Neural crest cell (in vitro differentiated cells): ENCODE measurements at places on chromosomes 1 and 21. TPM values are rescaled to one million over a fixed set of nuclear protein-coding genes. Genes with fewer than 3 reads are reported as not detected.

The PLA2G2D gene
- total RNA-seq, result not detected in 2 replicates

The ZSWIM5 gene
- total RNA-seq, result 13.1 and 13.2 TPM in 2 replicates

The TSACC gene
- total RNA-seq, result 0.66 and 1.0 TPM in 2 replicates

The ZNF683 gene
- not detected in 2 replicates for total RNA-seq

DNA sequence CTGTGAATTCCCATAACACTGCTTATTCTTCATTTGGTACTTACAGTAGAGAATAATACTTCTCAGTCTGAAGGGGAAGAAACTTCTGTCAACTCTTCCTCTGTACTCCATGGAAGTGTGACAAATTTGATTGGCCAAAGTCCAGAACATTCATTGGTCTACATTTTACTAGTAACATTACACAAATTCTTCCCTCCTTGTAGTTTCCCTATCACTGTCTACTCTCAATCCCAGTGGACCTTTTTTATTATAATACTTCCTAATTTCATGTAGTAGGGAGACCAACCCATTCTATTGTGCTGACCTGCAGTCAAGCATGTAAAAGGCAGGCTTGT lies 74.7 kb downstream of the ALG6 start:
- peaks cover 5% of the 10 kb centered on the region for H3K4me1 ChIP-seq
- DNase-seq, result no peak
- no peak overlapping the region for H3K27ac ChIP-seq
- H3K36me3 ChIP-seq, result no peaks in the 10 kb centered on the region

GRCh38 chr1:110581682-110582145 lies 24.4 kb downstream of the KCNA2 start:
- H3K27me3 ChIP-seq, result no peaks in the 10 kb centered on the region
- H3K4me3 ChIP-seq, result peak overlapping the region; percentile 3
- no peaks in the 10 kb centered on the region for H3K36me3 ChIP-seq
- DNase-seq, result peak; percentile 35
- H3K4me1 ChIP-seq, result peaks cover 23% of the 10 kb centered on the region

GRCh38 chr1:158998781-158999161 lies 10.9 kb upstream of the IFI16 start:
- H3K4me1 ChIP-seq, result peaks cover 40% of the 10 kb centered on the region
- DNase-seq, result peak; percentile 36
- H3K27ac ChIP-seq, result no peak overlapping the region
- no peaks in the 10 kb centered on the region for H3K27me3 ChIP-seq
- peak overlapping the region; percentile 86 for H3K4me3 ChIP-seq
- no peaks in the 10 kb centered on the region for H3K36me3 ChIP-seq

- DNase-seq, result no peak
- no peaks in the 10 kb centered on the region for H3K27me3 ChIP-seq
- no peak overlapping the region for H3K27ac ChIP-seq
- H3K4me1 ChIP-seq, result no peaks in the 10 kb centered on the region
- no peak overlapping the region for H3K4me3 ChIP-seq
Observed at GRCh38 chr1:240905225-240905765, 293.3 kb upstream of the GREM2 start.

DNA sequence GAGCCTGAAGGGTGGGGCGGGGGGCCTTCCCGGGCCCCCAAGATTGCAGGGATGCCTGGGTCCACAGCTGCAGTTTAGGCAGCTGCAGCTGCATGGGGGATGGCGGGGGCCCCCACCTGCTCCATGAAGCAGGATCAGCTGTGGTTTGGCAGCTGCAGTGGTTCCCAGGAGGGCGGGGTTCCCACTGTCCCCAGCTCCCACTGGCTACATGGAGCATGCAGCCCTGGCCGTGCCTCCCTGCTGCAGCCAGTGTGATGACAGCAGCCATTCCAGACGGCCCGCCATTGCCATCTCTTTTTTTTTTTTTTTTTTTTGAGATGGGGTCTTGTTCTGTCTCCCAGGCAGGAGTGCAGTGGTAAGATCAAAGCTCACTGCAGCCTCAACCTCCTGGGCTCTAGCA lies 992 bp upstream of the C1QA start:
- peaks cover 14% of the 10 kb centered on the region for H3K27me3 ChIP-seq
- no peak overlapping the region for H3K4me3 ChIP-seq
- no peak overlapping the region for H3K27ac ChIP-seq
- no peaks in the 10 kb centered on the region for H3K36me3 ChIP-seq

DNA sequence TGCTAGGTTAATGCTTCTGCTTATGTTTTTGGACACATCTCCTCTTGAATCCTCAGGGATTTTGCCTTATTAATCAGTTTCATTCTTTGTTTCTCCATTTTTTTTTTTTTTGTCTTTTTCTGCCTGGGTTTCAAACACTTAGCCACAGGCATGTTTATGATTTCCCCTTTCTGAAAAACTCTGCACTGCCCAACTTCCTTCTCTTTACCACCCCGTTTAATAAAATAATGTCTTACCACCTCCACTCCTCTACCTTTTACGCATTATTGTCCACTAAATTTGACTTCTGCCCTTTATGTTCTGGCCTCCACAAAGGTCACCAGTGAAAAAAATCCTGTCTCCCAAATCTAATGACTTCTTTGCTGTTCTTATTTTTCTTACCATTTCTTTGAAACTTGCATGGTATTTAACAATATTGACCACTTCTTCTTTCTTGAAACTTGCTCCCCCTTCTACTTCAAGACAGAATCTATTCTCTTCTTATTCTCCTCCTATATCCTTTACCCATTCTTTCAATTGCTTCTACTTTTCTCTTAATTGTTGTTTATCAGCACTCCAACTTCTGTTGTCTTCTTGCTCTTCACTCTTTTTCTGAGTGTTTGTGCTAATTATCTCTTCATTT lies 150.3 kb downstream of the TNFSF18 start:
- H3K36me3 ChIP-seq, result no peaks in the 10 kb centered on the region
- H3K27ac ChIP-seq, result no peak overlapping the region
- H3K4me3 ChIP-seq, result no peak overlapping the region
